Posterior cingulate gyrus (tissue), 11 donors: ENCODE measurements at places on chromosomes 5 and 9.

DNA sequence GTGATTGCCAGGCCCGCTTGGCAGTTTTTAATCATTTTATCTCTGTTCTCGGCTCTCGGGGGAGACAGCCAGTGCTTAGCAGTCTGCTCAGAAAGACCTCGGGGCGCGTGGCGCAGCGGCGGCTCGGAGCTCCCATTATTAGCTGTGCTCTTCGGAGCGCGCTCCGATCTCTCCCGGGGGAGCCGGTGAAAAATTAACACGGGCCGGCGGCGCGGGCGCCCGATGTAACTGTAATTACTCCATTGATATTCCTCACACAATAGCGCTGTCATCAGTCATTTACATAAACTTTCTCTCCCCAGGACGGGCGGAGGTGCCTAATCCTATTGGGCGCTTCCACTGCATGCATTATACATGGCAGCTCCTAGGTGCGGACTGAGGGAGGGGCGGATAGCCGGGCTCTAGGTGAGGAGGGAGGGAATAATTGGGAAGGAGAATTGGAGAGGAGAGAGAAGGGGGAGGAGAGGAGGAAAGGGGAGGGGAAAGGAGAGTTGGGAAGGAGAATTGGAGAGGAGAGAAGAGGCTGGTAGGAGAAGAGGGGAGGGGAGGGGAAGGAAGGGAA, 24.9 kb downstream of the LMX1B start:
- DNase-seq = no peak

DNA sequence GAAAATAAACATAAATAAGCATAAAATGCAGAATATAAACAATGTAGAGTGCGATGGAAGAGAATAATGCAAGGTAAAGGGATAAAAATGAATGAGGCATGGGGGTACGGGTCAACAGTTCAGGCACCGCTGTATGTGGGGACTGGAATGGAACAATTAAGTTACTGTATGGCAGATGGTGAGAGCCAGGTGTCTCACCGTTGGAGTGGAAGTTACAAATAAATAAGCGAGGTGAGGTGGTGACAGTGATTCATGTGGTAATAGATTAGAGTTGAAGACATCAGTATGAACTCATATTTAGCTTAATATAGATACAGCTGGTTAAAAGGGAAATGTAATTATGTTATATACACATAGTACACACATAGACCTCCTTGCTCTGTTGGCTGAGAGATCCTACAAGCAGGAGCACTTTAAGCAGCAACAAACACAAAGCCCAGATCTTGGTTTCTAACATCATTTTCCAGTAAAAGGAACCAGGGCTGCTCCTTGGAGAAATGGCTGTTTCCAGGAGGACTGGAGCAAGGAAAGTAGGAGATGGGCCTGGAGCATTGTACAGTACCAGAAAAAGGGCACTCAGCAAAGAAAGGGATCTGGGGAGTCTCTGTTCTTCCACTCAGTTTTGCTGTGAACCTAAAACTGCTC, 2.4 kb upstream of the OMD start:
- no peak for DNase-seq

- no peak for DNase-seq
Observed at GRCh38 chr9:38240051-38240450, 152.5 kb upstream of the ALDH1B1 start.

DNA sequence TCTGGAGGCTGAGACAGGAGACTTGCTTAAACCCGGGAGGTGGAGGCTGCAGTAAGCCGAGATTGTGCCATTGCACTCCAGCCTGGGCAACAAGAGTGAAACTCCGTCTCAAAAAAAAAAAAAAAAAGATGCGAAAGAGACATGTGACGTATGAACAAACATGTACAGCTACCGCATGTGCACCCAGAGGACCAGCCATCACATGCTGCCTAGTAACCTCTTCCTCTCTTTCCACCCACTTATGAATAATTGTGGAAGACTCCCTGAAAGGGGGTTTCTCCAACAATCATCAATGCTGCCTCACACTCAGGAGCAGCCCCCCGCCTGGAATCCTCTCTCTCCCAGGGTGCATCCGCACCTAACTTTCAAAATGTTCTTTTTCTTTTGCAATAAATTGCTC, 2.2 kb downstream of the SARDH start:
- DNase-seq = no peak

DNA sequence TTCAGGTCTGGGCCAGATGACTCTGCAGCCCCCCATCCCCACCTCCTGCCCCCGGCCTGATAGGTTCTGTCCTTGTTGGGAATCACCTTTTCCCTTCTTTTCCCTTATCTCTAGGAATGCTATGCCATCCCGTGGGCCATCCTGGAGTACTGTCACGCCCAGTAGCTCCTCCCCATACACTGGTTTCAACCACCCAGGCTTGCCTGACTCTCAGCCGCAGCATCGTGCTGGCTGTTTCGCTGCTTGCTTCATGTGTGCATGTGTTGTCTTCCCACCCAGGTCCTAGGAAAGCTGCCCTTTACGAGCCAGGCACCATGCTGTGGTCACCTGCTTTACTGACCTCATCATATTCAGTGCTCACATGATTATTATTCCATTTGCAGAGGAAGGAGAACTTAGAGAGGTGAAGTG, 71.8 kb downstream of the ANGPTL2 start:
- DNase-seq = no peak

- DNase-seq = no peak
Observed at GRCh38 chr5:139797335-139797734, 1.7 kb downstream of the PSD2 start.

GRCh38 chr9:109401169-109401989, 80.5 kb upstream of the EPB41L4B start:
- DNase-seq = peak; percentile 25

GRCh38 chr5:55176176-55176818, 3.3 kb upstream of the CDC20B start:
- no peak for DNase-seq

GRCh38 chr5:121415270-121415669, 436.4 kb upstream of the FTMT start:
- DNase-seq = no peak

- DNase-seq = no peak
Observed at GRCh38 chr9:103988821-103989220, 105.3 kb upstream of the SMC2 start.

DNA sequence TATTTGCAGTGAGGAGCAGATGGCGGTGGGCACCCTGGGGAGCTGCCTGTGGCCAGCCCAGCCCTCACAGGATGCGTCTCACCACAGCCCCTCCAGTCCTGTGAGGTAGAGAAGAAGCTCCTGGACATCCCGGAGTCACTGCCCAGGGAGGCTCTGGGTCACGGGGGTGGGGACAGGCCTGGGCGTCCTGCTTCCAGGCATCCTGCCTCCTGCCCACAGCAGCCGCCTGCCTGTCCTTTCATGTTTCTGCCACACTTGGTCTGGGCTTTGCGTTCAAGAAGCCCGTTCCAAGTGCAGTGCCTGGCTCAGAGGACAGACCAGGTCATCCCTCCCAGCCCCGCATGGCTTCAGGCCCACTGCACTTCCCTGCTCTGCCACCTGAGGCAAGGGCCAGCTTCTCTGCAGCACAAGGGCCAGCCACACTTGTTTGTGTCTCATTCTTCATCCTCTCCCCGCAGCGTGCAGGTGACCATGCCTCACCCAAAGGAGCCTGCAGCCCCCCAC, 38.2 kb downstream of the ZDHHC11B start:
- no peak for DNase-seq

DNA sequence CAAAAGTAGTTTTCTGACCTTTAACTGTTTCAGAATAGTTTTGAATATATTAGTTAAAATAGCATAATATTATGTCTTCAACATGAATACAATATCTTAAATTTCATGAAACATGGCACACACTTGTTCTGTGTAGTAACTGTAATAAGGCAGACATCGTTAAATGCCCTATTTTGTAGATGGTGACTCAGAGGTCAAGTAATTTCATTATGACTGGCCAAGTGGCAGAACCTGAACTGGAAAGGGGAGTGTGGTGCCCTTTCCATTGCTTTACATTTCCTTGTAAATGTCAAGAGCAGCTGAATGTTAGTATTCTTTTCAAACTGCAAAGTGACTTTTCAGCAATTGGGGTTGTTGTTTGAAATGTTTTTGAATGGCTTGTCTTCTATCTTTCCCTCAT, 201.2 kb upstream of the CDKN2B start:
- DNase-seq = no peak

DNA sequence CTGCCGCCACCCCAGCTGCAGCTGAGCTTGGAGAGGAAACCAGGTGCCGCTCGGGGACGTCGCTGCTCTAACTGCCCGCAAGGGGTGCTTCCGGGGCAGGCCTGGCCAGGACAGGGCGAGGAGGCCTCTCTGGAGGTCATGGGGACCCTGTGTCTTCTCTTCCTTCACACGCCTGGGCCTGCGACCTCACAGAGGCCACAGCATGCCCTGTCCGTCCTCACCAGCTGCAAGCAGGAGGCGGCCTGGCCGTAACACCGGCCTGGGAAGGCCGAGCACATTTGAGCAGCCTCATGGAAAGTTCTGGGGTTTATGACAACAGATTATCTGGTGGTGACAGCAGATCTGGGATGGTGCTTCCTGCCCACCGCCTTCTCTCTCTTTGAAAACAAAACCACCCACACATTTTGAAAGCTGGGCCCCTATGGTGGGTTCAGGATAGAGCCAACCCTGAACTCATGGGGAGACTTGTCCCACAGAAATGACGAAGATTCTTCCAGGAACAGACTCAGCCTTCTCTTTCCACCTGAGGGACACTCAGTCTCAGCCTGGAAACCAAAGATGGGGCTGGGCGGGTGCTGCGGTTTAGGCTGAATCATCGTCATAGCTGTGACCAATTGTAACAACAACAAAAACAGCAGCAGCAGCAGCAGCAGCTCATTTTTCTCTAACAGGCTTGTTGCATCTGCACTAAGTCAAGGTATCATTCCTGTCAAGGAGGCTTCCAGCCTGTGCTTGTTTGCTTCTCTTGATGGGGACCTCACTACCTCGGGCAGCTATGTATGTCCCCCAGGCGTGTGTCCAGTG, 99.6 kb upstream of the RAPGEF1 start:
- no peak for DNase-seq

- no peak for DNase-seq
Observed at GRCh38 chr9:93960221-93960970, 5.2 kb upstream of the BARX1 start.

DNA sequence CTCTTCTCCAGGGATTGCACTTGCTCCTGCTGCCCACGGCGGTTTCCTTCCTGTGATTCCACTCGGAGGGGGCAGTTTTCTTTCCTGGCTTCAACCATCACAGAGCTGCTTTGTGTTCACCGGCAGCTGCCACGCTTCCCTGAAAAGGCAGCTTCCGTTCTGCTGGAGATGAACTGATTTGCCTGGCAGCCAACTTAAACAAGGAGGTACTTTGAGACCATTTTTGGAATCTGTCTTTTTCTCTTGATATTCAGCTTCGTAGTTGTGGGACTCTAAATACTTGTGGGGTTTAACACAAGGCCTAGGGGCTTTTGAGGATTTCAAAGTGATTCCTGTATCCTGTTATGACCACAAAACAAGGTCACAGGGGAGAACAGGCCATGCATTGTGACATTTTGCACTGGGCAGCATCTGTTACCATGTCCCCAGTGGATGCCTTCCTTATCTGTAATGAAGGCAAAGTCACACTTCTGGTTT, 192.0 kb downstream of the MTRR start:
- no peak for DNase-seq

DNA sequence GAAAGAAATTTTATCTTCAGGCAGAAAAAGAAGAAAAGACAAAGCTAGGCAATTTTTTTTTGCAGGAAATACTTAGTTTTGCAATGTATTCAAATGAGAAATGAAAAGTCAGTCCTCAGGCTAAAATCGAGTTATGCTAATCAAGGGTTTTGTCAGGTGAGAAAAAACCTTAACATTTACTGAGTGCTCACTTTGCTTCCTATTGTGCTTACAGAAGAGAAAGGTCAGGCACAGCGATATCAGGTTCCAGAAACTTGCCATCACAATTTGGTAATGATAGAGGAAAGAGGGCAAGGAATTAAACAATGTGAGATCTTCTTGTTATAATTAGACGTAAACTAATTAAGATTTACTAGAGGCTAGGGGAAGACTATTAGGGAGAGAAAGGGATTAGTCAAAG, 431.7 kb upstream of the CTNND2 start:
- DNase-seq = no peak

DNA sequence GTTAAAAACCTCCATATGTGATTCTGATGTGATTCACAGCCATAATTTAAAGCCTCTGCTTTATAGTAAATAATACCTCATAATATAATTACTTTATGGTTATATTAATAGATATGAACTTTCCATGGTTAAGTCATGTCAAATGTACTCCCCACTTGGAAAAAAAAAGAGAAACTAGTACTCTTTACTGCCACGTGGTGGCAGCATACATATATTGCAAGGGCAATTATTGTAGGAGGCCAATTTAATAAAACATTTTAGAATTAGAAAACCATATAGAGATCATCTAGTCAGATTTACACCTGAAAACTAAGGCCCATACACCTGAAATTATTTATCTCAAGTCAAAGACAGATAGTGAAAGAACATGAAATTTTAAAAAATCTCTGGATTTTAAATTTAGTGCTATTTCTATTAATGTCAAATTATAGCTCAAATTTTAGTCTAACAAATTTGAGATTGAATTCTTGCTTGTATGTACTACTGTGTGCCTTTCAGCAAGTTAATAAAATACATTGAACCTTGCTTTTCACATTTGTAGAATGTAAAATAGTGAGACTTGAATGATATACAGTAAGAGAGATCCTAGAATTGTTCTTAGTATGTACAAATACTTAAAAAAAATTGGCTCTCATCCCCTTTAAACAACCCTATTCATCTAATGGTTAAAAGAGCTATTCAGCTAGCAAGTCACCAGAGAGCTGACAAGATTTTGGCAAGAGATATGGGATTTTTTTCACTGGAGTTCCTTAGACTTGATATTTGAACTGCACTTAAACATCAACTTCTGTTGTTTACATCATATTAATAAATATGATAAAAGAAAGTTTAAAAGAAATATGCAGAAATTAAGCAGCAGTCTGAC, 603.8 kb downstream of the TLE4 start:
- DNase-seq = no peak

GRCh38 chr9:38626006-38626405, 5.6 kb upstream of the ANKRD18A start:
- no peak for DNase-seq

DNA sequence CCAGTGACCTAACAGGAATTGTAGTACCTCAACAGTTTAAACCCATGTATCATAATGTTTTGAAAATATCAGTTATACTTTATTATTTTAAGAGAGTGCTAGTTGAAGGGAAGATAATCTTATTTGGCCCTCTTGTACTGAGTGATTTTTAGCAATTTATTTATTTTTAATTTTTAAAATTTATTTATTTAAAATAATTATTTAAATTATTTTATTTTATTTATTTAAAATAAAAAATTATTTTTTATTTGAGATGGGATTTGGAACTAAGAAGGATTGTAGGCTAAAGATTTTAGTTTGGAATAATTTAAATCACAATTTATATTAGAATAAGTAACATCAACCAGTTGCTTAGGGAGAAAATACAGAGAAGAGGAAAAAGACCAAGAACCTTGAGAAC, 54.2 kb downstream of the NAA35 start:
- no peak for DNase-seq

- no peak for DNase-seq
Observed at GRCh38 chr9:91751922-91752321, 198.1 kb downstream of the ROR2 start.

DNA sequence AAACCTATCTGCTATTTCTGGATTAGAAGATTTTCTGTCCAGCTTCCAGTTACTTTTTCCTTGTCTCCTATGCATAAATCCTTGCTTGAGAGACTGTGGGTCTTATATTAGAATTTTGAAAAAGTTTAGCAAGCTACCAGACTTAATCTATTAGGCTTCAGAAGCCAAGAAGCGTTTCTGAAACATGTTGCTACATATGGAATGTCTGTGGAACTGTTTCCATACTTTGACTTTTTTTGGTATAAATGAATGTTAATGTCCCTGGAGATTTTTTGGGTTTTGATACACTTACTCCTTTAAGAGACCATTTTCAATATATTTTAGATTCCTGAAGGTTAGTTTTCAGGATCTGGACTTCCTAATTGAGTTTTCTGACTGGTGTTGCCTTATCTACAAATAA, 191.4 kb upstream of the SGCD start:
- DNase-seq = no peak
